ENCODE measurements at places on chromosomes 5 and 9. TPM values are rescaled to one million over a fixed set of nuclear protein-coding genes. Genes with fewer than 3 reads are reported as not detected.

The SH3RF2 gene
- total RNA-seq, result 0.11 TPM

The C5orf58 gene
- total RNA-seq, result not detected

The JAKMIP2 gene
- total RNA-seq, result 0.74 TPM

The PTGES gene
- 0.38 TPM for total RNA-seq

GRCh38 chr9:96047741-96048103 is 172.2 kb downstream of the ERCC6L2 start:
- H3K4me3 ChIP-seq, result no peak overlapping the region
- peaks cover 2% of the 10 kb centered on the region for H3K27me3 ChIP-seq
- no peaks in the 10 kb centered on the region for H3K36me3 ChIP-seq
- no peak overlapping the region for H3K27ac ChIP-seq
- DNase-seq, result no peak
- no peaks in the 10 kb centered on the region for H3K4me1 ChIP-seq

The FAM78A gene
- 62.4 TPM for total RNA-seq

GRCh38 chr5:140303966-140304365 is 1.1 kb upstream of the PFDN1 start:
- no peaks in the 10 kb centered on the region for H3K27me3 ChIP-seq
- H3K36me3 ChIP-seq, result peaks cover 5% of the 10 kb centered on the region
- no peak overlapping the region for H3K4me3 ChIP-seq
- no peak for DNase-seq
- no peak overlapping the region for H3K27ac ChIP-seq
